ENCODE measurements at places on chromosomes 16 and 17.

GRCh38 chr16:12580809-12581208 lies 222.9 kb downstream of the CPPED1 start:
- DNase-seq: no peak

DNA sequence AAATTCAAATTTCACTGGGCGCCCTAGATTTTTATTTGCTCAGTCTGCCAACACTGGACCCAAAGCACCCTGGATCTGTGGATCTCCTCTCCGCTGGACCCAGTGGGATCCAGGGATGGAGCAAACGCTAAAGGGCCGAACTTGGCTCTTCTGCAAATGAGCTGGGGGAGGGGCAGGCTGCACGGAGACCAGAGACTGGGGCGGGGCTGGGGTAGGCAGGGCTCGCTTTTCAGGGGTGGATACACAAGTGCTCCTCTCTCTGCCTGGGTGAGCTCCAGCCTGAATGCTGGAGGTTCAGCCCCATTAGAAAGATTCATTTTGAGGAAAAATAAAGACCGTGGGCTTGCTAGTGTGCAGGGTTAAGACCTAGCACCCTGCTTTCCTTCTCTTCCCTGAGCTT lies 8.9 kb downstream of the CBX4 start:
- DNase-seq: no peak

DNA sequence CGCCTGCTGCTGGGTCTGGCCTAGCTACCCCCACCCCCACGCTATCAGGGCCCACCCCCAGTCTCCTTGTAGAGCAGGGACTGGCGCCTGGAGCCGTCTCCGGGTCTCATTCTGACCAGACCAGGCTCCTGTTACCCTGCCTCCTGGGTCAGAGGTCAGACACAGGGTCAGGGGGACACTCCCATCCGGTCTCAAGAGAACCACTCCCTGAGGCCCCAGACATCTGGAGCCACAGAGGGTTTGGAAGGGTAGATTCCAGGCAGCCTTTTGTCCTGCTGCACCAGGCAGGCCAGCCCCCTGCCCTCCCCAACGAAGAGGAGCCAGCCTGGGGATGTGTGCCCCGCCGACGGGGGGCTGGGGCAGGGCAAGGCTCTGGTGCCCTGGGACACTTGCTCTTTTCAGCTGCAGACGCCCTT lies 944 bp upstream of the WFIKKN1 start:
- no peak for DNase-seq

- no peak for DNase-seq
Observed at GRCh38 chr17:42442196-42442565, 16.5 kb upstream of the ATP6V0A1 start.

DNA sequence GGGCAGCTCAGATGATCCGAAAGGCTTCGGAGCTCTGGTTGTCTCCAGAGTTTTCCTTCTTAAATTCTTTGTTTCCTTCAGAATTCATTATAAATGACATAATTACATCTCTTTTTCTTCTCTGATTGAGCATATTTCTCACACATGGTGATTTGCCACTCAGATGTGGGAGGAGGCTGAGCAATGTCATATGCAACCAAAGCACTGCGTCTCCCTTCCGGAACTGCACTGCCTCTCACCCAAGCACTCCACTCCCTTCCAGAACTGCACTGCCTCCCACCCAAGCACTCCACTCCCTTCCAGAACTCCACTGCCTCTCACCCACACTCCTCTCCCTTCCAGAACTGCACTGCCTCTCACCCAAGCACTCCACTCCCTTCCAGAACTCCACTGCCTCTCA lies 131.5 kb downstream of the SALL1 start:
- DNase-seq: no peak

GRCh38 chr16:66263168-66263972 lies 103.1 kb upstream of the CDH5 start:
- DNase-seq: no peak

GRCh38 chr17:48497103-48497502 lies 33.7 kb downstream of the HOXB1 start:
- no peak for DNase-seq

DNA sequence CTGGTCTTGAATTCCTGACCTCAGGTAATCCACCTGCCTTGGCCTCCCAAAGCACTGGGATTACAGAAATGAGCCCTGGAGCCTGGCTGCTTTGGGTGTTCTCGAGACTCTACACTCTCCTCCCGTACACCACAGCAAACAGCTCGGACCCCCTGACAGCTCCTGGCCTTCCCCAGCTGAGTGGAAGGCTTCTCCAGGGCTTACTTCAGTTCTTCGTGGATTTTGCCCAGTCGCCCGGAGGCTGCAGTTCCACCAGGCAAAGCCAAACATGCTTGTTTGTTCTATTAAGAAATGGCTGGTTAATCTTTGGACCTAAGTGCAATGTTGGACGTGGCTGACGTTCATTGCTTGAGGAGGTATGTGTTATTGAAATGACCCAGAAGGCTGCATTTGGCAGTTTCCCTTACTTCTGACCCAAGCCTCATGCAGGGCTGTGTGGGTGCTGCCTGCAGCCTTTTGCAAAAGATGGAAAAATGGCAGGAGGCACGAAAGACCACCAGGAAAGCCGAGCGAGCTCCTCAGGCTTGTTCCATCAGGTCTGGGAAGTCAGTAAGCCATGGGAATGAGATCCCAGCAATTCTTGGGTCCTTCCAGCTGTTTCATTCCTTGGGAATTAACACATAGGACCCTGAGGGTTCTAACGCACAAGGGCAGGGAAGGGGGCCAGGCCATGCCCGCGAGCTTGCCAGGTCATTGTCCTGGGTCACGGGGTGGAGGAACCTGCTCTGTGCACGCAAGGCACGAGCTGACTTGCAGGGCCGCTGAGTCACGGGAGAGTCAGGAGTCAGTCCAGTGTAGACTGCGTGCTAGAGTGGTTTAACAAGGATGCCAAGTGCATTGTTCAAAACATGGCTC lies 23.9 kb upstream of the KLHDC4 start:
- no peak for DNase-seq

DNA sequence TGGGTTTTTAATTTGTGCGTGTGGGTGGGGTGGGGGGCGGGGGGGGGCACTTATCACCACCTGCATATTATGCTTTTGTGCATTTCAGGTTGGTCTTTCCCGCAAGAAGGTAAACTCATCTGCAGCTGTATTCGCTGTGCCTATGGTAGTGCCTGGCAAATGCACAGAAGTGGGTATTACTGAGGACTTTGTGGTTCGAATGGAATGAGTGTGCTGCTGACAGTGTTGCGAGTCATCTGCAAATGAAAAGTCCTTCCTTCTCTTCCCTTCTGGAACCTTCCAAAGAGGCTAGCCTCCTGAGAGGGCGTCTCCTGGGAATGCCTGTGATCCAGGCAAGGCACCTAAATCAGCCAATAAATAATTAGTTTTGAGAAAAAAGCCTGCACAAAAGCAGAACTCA lies 532.9 kb downstream of the MAF start:
- no peak for DNase-seq

DNA sequence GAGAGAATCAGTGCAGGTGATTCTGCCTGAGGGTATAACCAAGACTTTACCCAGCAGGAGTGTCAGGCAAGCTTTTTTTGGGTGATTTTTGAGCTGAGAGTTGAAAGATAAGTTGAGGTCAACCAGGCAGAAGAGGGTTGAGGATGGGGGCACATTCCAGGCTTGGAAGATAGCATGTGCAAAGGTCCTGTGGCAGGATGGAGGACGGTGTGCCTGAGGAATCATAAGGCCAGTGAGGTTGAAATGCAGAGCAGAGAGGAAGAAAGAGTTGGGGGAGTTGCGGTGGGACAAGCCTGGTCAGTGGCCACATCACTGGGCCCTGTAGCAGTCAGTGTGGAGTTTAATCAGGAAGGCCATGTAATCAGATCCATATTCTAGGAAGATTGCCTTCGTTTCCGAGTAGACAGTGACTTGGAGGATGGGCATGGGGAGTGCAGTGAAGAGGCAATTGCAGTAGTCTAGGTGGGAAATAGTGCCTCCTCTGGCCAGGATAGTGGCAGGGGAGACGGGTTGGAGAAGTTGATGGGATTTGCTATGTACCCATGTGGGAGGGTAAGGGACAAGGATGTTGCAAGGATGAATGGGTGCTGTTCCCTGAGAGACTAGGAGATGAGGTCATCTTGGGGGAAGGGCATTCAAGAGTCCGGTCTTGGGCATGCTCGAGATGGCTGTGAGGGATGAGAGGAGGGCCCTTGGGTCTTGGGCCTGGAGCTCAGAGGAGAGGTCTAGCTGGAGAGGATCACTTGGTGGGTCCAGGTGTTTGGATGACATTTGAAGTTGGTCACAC lies 3.9 kb downstream of the PLEKHG4 start:
- DNase-seq: no peak

DNA sequence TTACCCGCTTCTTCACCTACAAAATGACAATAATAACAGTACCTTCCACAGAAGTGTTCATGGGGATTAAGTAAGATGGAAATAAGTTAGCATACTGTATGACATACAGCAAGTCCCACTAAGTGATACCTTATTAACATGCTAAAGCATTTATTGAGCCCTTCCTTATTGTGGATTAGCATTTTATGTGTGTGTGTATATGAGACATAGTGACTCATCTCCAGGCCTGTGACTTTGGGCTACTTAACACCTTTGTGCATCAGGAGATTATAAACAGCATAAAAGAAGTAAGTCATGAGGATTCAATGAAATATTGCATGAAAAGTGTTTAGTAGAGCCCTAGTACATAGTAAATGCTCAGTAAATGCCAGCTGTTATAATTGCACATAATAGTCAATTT lies 52.9 kb downstream of the CA10 start:
- no peak for DNase-seq

DNA sequence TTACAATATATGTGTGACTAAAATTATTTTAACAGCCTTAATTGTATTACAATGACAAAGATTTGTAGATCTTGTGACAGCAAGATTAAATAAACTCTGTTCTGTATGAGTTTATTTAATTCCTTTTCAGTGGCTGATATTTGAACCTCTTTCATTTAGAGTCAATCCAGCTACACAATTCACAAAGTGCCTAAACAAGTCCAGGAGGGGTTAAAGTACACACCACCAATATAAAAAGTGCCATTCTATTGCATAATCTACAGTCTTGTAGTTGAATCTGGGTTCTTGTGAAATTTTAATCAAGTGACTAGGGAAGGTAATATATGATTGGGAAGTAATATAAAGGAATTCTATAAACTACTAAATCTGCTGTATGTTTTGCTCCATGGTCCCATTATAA lies 3.9 kb upstream of the NFAT5 start:
- no peak for DNase-seq

DNA sequence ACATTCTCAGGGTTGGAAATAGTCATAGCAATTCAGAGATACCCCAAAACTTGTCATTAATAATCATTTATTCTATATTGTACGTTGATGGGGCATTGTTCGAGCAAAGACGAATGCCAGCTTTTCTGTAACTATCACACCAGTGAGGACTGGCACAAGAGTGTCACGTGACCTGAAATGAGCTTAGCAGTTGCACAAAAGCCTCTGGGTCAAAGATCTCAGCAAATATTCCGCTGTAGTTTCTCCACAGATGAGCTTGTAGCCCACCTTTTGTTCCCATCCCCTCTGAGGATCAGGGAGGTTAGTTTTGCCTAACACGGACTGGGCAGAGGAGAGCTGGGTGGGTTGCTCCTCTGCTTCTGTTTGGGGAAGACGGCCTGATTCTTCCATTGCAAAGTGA lies 18.2 kb downstream of the IRX3 start:
- no peak for DNase-seq

DNA sequence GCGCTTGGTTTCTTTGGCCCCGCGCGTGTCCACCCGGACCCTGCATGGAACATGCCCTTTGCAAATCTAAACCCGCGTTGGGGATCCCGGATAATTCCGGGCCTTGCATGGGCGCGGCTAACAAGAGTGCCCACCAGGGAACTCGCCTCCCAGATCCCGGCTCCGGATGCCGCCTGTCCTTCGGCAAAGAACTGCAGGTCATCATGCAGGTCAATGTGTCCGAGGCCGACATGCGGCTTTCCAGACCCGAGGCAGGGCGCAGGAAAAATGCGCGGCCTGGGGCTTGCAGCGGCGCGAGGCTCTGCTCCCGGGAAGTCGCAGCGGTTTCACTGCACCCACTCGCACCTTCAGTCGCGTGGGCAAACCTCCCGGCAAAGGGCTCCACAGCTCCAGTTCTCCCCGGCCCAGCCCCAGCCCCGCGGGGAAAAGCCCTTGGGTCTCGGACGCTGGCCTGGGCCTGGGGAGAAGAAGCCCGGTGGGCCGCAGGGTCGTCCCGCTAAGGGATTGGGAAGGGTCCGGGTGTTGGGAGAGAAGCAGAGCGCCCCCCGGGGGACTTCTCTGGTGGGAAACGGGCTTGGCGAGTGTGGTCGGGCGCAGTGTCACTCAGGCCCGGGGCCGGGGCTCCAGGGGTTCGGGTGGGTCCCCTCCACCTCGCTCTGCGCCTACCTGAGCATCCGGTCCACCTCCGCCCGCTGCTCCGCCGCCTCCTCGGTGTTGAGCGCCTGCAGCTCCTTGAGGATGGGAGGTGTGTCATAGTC lies 805 bp downstream of the HNF1B start:
- no peak for DNase-seq

DNA sequence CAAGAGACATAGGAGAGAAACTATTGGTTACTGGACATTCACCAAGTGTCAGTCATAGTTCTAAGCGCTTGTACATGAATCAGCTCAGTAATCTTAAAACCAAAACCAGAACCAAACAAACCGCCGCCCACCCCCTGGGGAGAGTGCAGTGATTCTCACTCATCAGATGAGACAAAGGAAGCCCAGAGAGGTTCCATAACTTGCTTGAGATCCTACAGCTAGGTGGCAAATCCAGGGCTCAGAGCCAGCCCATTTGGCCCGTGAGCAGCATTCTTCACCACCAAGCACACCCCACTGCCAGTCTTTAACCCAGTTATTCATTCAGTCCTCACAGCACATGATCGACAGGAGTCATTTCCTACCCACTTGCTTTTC lies 37.2 kb upstream of the RGS9 start:
- DNase-seq: no peak

DNA sequence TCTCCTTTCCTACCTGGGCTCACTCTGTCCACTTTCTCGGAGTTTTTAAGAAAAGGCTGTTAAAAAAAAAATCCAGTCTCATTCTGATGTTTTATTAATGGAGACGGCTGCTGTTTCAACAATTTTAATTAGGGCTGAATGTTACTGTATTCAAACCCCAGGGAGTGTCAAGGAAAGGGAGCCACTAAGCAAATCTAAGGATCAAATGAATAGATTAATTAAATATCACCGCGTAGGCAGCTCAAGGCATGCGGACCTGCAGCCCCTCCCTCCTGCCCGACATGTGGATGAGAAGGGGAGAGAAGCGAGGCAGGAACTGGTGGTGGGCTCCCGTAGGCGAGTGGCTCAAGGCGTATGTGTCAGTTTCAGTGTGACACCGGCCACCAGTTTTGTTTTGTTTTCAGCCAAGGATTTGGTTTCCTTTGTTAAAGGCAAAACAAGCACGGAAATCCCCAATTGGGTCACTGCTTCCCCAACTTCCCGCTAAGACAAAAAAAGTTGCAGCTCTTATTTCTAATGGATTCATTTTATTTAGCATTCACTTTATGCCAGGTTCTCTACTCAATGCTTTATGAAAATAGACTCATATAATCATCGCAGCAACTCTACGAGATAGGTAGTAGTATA lies 110.6 kb downstream of the GP2 start:
- no peak for DNase-seq

DNA sequence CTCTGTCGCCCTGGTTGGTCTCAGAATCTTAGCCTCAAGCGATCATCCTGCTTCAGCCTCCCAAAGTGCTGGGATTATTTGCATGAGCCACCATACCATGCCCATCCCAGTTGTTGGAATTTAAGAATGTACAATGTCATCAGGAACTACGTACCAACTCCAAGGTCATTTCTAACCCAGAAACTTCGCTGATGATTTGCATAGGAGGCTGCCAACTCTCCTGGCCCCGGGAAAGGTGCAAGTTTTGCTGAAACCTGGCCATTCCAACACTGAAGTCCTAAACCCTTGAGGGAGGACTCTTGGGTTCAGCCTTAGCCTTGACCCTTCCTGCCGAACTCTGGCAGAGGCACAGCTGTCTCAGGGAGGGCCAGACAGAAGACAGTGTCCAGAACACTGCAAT lies 2.9 kb upstream of the KIFC3 start:
- no peak for DNase-seq

Measured in NCI-H2081 treated with DMSO at 0.1 percent for 48 hours (cell line).